ENCODE measurements at places on chromosomes 16 and 17. TPM values are rescaled to one million over a fixed set of nuclear protein-coding genes. Genes with fewer than 3 reads are reported as not detected.
A peak's percentile ranks its signal among the peaks of the same experiment; 100 is the strongest.

Gene CCL15
- 1.3 TPM for total RNA-seq

Gene TAC4
- total RNA-seq, result not detected

Gene CLDN7
- total RNA-seq, result 197 TPM

Gene SMIM36
- total RNA-seq, result not detected

Gene MMP25
- total RNA-seq, result 2.4 TPM

Gene SETD6
- total RNA-seq, result 18.0 TPM

Gene PRSS53
- 2.9 TPM for total RNA-seq

Gene VASN
- total RNA-seq, result 24.5 TPM

Gene CA7
- not detected for total RNA-seq

Gene COG4
- 66.7 TPM for total RNA-seq

Gene VAT1L
- 0.39 TPM for total RNA-seq

- H3K27ac ChIP-seq, result no peak overlapping the region
- H3K4me1 ChIP-seq, result no peaks in the 10 kb centered on the region
- H3K4me3 ChIP-seq, result no peak overlapping the region
- DNase-seq, result no peak
Measured at GRCh38 chr16:73179705-73180331, 131.9 kb upstream of the ZFHX3 start.

GRCh38 chr16:13829697-13830299, 90.2 kb upstream of the ERCC4 start:
- no peaks in the 10 kb centered on the region for H3K36me3 ChIP-seq
- H3K27ac ChIP-seq, result no peak overlapping the region
- no peaks in the 10 kb centered on the region for H3K27me3 ChIP-seq
- DNase-seq, result no peak
- no peaks in the 10 kb centered on the region for H3K4me1 ChIP-seq

DNA sequence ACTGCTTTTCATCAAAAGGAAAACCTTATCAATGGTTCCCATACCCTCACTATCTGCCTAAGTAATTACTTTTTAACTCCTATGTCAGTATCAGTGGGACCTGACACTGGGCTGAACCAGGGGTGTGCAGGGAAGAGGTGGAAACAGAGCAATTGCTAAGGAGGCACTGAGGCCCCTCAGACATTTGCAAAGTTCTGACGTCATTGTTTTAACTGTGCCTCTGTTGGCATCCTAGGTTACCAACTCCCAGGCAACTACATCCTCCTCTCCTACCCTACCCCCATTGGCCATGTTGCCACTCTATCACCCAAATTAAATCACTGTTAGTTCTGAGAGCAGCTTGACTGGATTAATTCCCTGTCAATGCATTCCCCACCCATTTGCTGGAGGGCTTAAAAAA, 8.0 kb upstream of the WWOX start:
- H3K27ac ChIP-seq, result no peak overlapping the region
- peaks cover 17% of the 10 kb centered on the region for H3K27me3 ChIP-seq
- H3K4me1 ChIP-seq, result no peaks in the 10 kb centered on the region
- H3K36me3 ChIP-seq, result no peaks in the 10 kb centered on the region
- no peak for DNase-seq
- no peak overlapping the region for H3K4me3 ChIP-seq

DNA sequence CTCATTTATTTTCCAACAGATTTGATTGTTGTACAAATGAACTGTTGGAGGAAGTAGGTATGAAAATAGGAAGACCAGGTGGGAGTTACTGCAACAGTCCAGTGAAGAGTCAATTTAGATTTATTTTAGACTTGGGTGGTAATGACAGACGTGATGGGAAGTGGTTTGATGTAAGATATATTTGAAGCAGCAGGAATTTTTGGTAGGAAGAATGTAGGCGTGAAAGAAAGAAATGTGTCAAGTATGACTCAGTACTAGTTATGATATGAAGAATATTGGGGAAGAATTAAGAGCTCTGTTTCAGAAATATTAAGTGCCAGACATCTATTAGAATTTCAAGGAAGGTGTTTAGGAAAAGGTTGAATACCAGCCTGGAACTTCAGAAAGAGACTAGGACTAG, 247.9 kb upstream of the AXIN2 start:
- H3K4me1 ChIP-seq, result no peaks in the 10 kb centered on the region
- no peak overlapping the region for H3K4me3 ChIP-seq
- H3K36me3 ChIP-seq, result no peaks in the 10 kb centered on the region
- H3K27ac ChIP-seq, result no peak overlapping the region
- DNase-seq, result no peak

DNA sequence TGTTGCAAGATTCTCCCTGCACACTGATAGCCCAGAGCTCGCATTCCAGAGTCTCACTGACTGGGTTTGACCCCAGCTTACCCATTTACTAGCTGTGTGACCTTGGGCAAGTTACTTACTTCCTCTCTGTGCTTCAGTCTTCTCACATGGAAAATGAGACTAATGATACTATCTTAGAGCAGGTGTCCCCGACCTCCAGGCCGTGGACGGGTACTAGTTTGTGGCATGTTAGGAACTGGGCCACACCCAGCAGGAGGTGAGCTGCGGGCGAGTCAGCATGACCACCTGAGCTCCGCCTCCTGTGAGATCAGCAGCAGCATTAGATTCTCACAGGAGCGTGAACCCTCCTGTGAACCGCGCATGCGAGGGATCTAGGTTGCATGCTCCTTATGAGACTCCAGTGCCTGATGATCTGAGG, 15.8 kb downstream of the ANKFY1 start:
- no peak for DNase-seq
- H3K27me3 ChIP-seq, result no peaks in the 10 kb centered on the region
- H3K36me3 ChIP-seq, result no peaks in the 10 kb centered on the region
- peaks cover 50% of the 10 kb centered on the region for H3K4me1 ChIP-seq
- H3K27ac ChIP-seq, result no peak overlapping the region
- H3K4me3 ChIP-seq, result no peak overlapping the region

DNA sequence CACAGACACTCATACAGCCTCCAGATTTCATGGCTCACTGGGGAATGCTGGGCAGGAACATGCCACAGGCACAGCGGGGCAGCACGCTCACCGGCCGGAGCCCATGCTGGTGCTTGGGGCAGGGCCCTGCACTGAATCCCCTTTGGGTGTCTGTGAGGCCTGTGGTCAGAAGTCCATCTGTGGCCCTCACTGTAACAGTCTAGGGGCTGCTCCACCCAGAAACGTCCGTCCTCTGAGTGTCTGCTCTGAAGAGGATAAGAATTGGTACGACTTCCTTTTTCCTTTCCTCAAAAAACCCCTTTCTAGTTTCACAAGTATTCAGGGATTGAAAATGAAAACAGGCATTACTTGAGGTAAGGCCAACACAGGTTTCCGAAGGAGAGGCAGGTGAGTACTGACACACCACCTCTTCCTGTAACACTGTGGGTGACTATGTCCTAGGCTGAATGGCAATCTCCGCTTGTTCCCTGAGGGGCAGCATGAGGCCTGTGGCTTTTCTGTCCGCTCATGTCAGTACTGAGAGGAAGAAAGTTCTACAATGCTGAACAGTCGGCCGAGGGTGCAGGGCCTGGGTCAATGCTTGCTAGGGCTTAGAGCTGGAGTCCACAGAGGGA, 42.5 kb downstream of the TMEM11 start:
- no peak overlapping the region for H3K27ac ChIP-seq
- H3K4me1 ChIP-seq, result peaks cover 17% of the 10 kb centered on the region
- DNase-seq, result no peak

DNA sequence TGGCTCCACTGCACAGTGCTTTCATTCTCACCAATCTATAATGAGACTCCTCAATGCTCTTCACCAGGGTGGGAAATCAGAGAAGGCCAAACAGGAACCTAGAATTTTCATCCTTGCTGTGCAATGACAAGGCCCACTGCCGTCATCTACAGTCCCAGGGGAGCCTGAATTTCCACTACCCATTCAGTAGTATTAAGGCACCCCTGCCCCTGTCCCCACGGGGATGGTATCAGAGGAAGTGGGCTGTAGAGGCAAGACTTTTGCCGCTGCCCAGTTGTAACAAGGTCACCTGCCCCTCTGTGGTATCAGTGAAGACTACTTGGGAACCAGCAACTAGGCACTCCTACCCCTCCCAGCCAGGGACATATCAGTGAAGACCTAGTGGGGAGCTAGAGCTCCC, 104.5 kb downstream of the C16orf78 start:
- no peak overlapping the region for H3K4me3 ChIP-seq
- DNase-seq, result no peak
- no peak overlapping the region for H3K27ac ChIP-seq
- H3K4me1 ChIP-seq, result no peaks in the 10 kb centered on the region
- no peaks in the 10 kb centered on the region for H3K36me3 ChIP-seq
- H3K27me3 ChIP-seq, result peaks cover under 1% of the 10 kb centered on the region

DNA sequence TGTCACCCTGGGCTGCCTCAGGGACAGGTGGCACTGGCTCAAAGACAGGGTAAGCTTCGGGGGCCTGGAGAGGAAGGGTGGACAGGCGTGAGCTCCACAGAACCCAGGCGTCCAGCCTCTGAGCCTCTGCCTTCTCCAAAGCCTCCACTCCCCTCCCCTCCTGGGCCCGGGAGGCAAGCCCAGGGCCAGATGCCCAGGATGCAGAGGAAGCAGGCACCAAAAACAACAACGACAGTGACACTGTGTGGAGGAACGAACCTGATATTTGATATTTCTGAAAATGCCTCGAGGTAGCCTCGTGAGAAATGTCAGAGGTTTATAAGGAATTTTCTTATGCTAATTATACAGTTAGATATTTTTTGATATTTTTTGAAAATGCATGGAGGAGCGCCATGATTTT, 6.0 kb downstream of the BCL7C start:
- H3K27me3 ChIP-seq, result no peaks in the 10 kb centered on the region
- no peak overlapping the region for H3K27ac ChIP-seq
- H3K36me3 ChIP-seq, result no peaks in the 10 kb centered on the region
- no peak overlapping the region for H3K4me3 ChIP-seq

DNA sequence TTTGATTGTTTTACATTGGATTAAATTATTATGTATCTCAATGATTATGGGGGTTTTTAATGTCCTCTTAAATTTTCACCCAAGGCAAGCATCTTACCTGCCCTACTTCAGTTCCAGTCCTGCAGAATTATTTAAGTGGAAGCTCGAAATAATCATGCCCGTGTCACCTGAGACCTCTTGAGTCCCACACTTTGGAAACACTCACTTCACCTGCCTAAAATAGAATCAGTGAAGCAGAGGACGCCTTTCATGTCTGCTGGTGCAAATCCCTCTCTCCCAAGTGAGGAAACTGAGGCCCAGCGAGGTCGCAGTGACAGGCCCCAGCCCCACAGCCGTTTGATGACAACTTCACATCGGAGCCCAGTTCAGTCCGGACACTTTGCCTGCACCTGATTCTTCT, 284.6 kb downstream of the C16orf95 start:
- H3K4me3 ChIP-seq, result no peak overlapping the region
- DNase-seq, result no peak
- no peaks in the 10 kb centered on the region for H3K27me3 ChIP-seq
- H3K36me3 ChIP-seq, result no peaks in the 10 kb centered on the region
- no peak overlapping the region for H3K27ac ChIP-seq

DNA sequence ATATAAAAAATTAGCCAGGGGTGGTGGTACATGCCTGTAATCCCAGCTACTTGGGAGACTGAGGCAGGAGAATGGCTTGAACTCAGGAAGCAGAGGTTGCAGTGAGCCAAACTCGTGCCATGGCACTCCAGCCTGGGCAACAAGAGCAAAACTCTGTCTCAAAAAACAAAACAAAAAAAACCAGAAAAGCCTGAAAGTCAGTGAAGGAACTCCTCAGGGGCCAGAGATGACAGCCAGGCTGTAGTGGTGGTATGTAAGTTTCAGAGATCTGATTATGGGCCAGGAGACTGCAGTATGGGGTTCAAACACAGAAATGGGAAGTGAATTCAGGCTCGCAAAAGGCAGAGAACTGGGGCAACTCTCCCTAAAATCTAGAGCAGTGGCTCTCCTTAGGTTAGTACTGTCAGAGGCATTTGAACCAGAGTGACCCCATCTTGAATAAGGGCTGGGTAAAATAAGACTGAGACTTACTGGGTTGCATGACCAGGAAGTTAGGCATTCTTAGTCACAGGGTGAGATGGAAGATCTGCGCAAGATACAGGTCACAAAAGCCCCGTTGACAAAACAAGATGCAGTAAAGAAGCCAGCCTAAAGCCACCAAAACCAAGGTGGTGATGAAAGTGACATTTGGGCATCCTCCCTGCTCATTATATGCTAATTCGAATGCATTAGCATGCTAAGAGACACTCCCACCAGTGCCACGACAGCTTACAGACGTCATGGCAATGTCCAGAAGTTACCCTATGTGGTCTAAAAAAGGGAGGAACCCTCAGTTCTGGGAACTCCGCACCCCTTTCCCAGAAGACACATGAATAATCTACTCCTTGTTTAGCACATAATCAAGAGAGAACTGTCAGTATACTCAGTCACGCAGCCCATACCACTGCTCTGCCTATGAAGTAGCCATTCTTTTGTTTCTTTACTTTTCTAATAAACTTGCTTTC, 120.2 kb upstream of the XYLT1 start:
- no peak for DNase-seq
- no peaks in the 10 kb centered on the region for H3K27me3 ChIP-seq
- H3K4me1 ChIP-seq, result no peaks in the 10 kb centered on the region
- no peak overlapping the region for H3K27ac ChIP-seq
- H3K4me3 ChIP-seq, result no peak overlapping the region

- no peak overlapping the region for H3K27ac ChIP-seq
- H3K4me1 ChIP-seq, result no peaks in the 10 kb centered on the region
- no peaks in the 10 kb centered on the region for H3K36me3 ChIP-seq
- no peak overlapping the region for H3K4me3 ChIP-seq
Measured at GRCh38 chr16:67372664-67373063, 20.6 kb downstream of the TPPP3 start.

DNA sequence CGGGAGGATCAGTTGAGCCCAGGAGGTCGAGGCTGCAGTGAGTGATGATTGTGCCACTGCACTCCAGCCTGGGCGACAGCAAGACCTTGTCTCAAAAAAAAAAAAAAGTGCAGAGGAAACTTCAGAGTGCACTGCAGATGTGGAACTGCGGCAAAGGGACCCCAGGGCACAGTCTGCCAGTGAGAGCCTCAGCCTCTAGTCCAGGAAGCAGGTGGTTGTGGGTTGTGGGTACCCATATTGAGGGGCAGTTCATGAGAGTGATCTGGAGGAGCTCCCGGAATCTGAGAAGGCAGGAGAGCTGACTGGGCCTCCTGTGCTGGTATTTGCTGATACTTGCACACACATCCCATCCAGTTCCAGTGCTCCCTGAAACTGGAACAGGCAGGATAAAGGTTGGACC, 13.1 kb downstream of the FOXN1 start:
- H3K27me3 ChIP-seq, result peaks cover 6% of the 10 kb centered on the region
- no peaks in the 10 kb centered on the region for H3K36me3 ChIP-seq
- no peaks in the 10 kb centered on the region for H3K4me1 ChIP-seq
- no peak for DNase-seq
- H3K27ac ChIP-seq, result no peak overlapping the region

- H3K36me3 ChIP-seq, result no peaks in the 10 kb centered on the region
- no peak overlapping the region for H3K4me3 ChIP-seq
- H3K27me3 ChIP-seq, result no peaks in the 10 kb centered on the region
- no peak overlapping the region for H3K27ac ChIP-seq
- H3K4me1 ChIP-seq, result peaks cover 21% of the 10 kb centered on the region
Measured at GRCh38 chr17:62778990-62779681, 29.0 kb downstream of the MARCHF10 start.

- no peak overlapping the region for H3K27ac ChIP-seq
- peak overlapping the region; percentile 40 for H3K4me3 ChIP-seq
- H3K4me1 ChIP-seq, result peaks cover 27% of the 10 kb centered on the region
- H3K36me3 ChIP-seq, result no peaks in the 10 kb centered on the region
- DNase-seq, result no peak
- H3K27me3 ChIP-seq, result no peaks in the 10 kb centered on the region
Measured at GRCh38 chr16:67391424-67392300, 1.6 kb downstream of the TPPP3 start.

GRCh38 chr16:25905810-25906209, 214.1 kb downstream of the HS3ST4 start:
- no peaks in the 10 kb centered on the region for H3K27me3 ChIP-seq
- no peak for DNase-seq
- H3K4me3 ChIP-seq, result no peak overlapping the region
- no peaks in the 10 kb centered on the region for H3K36me3 ChIP-seq
- H3K27ac ChIP-seq, result no peak overlapping the region
